SHP77 (cell line): ENCODE measurements at places on chromosomes 11 and 22.
A peak's percentile ranks its signal among the peaks of the same experiment; 100 is the strongest.

- no peak for DNase-seq
Observed at GRCh38 chr11:72904016-72904415, 89.8 kb downstream of the ATG16L2 start.

DNA sequence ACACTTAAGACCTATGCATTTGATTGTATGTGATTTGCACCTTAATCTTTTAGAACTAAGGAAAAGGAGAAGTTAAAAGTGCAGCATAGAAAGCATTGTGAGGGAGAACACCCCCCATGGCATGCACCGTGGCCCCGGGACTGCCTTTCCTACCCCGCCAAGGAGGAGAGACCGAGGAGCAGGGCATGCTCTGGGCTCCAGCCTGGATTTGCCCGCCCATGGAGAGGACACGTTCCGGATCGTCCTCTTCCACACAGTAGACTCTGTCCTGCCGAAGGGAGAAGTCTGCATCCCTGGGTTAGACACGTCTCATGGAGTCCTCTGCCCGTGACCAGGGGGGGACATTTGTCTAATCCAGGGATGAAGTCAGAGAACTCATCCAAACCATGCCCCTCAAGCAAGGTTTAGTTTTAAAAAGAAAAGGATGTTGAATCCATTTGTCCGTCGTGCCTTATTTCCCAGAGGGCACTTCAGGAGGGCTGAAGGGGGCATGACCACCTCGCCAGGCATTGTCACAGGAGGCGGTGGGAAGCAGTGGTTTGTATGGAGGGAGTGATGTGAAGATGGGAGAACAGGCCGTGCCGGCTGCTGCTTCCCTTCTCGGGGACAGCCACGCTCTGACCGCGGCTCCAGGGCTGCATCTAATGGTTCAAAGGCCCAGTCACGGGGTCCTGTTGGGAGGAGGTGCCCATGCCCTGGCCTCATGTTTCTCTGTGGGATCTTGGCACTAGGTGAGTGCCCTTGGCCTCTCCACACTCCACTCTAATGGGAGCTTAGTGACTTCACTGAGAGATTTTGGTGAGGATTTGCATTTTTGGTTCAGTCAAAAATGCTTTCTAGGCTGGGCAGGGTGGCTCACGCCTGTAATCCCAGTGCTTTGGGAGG, 66.2 kb upstream of the GAL start:
- no peak for DNase-seq

GRCh38 chr11:68928136-68928880, 24.6 kb downstream of the IGHMBP2 start:
- DNase-seq: no peak

DNA sequence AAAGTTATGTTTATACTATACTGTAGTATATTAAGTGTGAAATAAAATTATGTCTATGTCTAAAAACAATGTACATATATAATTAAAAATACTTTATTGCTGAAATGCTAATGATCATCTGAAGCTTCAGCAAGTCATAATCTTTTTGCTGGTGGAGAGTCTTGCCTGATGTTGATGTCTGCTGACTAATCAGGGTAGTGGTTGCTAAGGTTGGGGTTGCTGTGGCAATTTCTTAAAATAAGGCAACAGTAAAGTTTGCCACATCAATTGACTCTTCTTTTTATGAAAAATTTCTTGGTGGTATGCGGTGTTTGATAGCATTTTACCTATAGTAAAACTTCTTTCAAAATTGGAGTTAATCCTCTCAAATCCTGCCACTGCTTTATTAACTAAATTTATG, 21.4 kb downstream of the INSC start:
- DNase-seq: no peak

DNA sequence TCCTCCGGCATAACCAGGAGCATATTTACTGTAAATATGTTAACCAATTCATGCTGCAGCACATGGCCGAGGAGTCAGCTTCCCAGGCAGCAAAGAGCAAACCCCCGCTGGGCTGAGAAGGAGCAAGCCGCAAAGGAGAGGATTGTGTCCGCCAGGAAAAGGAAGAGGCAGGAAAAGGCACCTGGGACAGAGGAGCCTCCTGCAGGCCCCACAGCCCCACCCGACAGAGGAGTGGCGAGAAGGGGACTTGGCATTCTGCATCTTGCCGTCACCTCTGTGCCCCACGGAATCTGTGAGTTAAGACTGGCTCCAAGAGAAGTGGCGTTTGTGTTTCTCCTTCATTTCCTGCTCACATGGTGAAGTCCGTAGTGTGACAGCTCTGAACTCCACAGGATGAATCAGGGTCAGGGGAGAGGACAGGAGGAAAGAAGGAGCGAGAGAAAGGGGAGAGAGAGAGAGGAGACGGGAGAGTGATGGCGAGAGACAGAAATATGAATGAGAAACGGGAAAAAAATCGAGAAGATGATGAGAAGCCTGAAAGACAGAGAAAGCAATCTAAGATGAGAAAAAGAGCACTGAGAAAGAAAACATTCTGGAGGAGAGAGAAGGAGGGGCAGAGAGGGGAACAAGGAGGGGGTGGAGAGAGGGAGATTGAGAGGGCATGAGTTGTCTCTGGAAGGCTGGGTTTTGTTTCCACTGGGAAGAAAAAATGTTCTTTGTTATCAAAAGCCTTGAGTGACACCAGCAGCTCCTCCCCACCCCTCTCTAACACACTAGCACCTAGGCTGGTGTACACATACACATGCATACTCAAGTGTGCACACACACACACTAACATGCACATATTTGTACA, 489.6 kb downstream of the MN1 start:
- no peak for DNase-seq

GRCh38 chr11:133173810-133174412, 358.4 kb downstream of the OPCML start:
- no peak for DNase-seq

DNA sequence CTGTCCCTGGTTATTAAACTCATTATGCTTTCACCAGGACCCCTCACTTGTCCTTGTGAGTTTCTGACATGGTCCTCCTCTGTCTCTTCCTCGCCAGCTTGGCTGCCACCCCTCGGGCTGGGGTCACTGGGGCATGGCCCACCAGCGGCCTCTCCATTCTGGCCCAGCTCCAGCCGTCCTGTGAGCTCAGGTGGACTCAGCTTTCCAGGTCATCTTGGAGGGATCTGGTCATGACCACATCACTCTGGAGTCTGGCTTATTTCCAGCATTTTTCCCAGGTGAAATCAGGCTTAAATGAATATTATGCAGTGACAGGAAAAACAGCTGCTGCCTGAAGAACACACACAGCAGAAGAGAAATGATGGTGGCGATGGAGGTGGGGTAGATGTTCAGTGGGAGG, 224.5 kb downstream of the ADAMTS15 start:
- DNase-seq: peak; percentile 8
